ENCODE measurements at places on chromosomes 16 and 17.

DNA sequence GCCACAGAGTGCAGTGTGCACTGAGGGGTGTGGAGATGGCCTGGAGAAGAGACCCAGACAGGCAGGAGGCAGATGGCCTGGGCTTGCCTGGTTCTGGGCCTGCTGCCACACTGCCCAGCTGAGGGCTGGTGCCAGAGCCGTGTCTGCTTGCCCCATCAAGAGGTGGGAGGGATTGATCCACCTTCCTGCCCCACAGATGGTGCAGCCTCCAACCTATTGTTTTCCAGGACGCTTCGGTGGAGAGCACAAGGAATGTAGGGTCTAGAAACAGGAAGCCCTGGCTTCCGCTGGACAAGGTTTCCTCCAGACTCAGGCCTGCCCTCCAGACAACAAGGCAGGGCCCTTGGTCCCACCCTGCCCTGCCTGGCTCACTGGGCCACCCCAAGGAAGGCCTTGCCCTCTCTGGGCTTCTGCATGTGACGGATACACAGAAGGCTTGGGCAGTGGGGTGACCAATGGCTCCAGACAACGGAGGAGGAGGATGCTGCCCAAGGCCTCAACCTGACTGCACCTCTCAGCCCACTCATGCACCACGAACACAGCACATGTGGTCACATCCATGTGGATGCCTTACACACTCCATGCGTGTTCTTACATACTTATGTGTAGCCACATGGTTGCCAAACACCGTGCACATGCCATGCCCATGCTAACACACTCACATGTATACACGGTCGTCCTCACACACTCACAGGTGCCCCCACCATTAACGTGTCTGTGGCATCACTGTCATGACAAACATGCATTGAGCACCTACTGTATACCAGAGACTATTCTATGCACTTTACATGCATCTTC lies 6.5 kb upstream of the CDH5 start:
- no peak for DNase-seq

DNA sequence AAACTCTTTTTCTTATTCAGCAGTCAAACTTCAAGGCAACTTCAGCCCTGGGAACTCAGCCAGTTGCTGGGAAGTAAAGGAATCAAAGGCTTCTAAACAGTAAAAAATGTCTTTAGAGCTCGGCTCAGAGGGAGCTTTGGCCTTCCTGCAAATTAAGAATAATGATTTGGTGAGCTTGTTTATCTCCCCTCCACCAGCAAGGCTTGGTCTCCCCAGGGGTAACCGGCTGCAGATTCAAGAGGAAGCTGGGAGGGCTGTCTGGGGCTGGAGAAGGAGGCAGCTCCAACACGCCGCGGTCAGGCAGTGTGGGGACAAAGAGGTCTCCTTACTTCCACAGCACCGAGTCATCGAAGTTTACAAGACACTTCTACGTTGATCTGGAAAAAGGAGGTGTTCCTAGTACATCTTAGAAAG lies 17.7 kb upstream of the DOC2B start:
- no peak for DNase-seq

DNA sequence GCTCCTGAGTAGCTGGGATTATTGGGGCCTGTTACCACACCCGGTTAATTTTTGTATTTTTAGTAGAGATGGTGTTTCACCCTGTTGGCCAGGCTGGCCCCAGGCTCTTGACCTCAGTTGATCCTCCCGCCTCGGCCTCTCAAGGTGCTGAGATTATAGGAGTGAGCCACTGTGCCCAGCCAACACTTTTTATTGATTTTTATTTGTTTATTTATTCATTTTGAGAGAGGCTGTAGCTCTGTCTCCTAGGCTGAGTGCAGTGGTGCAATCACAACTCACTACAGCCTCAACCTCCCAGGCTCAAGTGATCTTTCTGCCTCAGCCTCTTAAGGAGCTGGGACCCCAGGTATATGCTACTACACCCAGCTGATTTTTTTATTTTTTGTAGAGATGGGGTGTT lies 54.7 kb downstream of the TNRC6A start:
- no peak for DNase-seq

DNA sequence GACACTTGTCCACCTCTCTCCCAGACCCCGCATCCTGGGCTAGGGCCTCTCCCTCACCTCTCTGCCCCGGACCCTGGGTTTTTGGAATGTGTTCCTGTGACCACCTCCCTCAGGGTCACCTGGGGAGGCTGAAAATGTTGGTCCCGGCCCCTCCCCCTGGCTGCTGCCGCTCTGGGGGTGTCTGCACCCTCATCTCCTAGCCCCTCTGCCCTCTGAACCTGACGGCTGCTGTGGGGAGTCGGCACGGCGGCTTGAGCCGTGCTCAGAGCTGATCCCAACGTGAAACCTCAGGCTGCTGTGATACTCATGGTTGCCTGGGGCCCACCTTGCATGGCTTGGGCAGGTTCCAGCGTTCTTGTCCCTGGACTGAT lies 42.8 kb downstream of the ADCY7 start:
- DNase-seq: no peak

GRCh38 chr16:55340445-55340844 lies 16.4 kb downstream of the IRX6 start:
- no peak for DNase-seq

GRCh38 chr17:31696184-31696602 lies 162.9 kb downstream of the COPRS start:
- peak; percentile 79 for DNase-seq

DNA sequence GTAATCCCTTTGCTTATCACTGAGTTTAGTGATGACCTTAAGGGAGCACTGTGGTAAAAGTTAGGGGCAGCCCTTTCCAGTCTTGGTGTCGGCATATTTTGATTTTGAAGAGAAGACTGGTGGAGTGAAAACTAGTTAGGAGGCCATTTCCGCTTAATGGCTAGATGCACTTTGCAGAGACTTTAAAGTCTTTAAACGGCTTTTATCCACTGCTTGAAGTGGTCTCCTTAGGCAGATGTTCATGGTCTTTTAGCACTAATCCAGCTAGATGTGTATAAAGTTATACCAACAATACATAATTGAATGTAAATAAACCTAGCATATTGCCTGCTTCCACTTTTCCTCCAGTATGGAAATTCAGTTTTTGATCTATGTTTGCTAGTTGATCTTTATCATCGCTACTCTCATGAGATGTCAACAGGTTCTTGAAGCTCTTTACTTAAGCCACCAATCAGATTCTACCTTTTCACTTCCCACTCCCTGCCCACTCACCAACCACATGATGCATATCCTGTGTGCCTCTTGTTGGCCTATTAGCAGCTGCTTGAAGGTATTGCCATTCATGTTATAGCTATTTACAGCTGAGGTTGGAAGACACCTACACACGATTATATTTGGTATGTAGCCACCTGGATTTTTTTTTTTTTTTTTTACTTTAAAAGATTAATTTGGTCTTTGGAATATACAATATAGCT lies 132.0 kb downstream of the NLK start:
- no peak for DNase-seq

DNA sequence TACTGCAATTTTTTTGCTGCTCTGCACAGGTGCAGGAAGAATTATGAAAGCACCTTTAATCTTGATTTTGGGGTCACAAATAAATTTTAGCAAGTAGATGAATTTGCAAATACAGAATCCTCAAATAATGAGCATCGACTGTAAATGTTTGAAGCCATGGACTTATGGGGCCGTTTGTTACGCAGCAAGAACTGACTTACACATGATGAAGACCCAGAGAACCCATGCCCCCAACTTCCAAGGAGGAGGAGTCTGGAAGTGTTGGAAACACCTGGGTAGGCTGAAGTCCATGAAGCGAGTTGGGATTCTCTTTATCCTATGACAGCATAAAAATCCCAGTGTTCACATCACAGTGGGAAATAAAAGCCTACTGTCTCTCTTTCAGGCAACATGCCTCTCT lies 176.6 kb downstream of the RBFOX3 start:
- DNase-seq: no peak

GRCh38 chr17:76947771-76948170 lies 79.6 kb downstream of the MGAT5B start:
- no peak for DNase-seq

DNA sequence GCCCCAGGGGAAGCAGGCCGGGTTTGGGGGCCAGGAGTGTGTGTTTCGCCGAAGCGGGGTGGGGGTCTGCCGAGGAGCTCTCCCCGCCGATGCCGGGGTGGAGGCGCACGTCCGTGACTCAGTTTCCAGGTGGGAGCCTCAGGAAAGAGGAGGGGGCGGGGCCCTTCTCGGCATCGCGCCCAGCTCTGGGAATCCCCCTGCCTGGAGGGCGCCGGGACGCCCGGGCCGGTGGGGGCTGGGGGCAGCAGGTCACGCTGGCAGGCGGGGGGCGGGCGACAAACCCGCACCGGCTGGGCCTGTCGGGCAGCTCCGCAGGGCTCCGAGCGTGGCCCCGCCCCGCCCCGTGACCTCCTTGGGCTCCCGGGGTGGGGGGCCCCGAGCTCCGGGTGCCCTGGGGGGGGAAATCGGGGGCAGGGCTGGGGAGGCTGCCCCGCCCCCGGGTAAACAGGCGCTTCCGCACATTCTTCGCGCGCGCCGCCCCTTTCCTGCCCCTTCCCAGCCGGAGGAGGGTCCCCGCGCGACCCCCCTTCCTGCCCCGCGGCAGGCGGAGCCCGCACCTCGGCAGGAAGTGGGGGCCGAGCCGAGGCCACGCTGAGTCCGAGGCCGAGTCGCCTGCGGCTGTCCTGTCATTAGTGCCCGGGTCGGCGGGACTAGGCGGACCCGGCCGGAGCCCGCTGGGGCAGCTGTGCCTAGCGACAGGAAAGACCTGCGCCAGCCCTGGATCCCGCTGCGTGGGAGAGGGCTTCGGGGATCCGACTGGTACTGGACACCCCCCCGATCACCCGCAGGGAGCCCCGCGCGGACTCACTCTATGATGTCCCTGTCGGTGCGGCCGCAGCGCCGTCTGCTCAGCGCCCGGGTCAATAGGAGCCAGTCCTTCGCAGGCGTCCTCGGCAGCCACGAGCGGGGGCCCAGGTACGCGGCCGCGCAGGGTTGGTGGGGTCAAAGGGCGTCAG lies 9.3 kb downstream of the RIPOR1 start:
- peak; percentile 64 for DNase-seq

Data from breast epithelium (tissue), 4 donors.